ENCODE measurements at places on chromosomes 11 and 22. TPM values are rescaled to one million over a fixed set of nuclear protein-coding genes. Genes with fewer than 3 reads are reported as not detected.

- H3K4me1 ChIP-seq, result no peaks in the 10 kb centered on the region
- no peaks in the 10 kb centered on the region for H3K27me3 ChIP-seq
- no peak for DNase-seq
- peak overlapping the region; percentile 50 for H3K4me3 ChIP-seq
- H3K36me3 ChIP-seq, result no peaks in the 10 kb centered on the region
- peak overlapping the region; percentile 83 for H3K27ac ChIP-seq
Observed at GRCh38 chr22:30434843-30435242, 9.3 kb downstream of the MTFP1 start.

MRGPRE gene
- polyA plus RNA-seq, result not detected

MUC2 gene
- not detected for polyA plus RNA-seq

DNA sequence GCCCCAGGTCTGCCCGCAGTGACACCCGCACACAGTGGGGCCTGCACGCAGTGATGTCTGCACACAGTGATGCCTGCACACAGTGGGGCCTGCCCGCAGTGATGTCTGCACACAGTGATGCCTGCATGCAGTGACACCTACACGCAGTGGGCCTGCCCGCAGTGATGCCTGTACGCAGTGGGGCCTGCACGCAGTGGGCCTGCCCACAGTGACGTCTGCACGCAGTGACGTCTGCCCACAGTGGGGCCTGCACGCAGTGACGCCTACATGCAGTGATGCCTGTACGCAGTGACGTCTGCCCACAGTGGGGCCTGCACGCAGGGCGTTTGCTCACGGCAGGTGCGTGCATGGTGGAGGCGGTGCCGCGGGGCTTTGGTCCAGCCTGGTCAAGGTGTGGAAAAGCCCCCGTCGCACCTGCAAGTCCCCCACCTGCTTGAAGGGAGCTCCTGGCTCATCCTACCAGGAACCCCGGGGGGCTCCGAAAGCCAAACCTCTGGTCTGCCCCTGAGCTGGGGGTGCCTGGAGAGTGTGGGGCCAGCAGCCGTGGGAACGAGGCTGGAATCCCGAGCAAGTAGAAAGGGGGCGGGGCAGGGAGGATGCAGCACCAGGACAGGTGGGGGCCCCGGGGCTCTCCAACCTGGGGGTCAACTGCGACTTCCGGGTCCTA lies 8.9 kb upstream of the SYT8 start:
- no peak for DNase-seq
- H3K4me3 ChIP-seq, result no peak overlapping the region
- no peaks in the 10 kb centered on the region for H3K36me3 ChIP-seq
- H3K4me1 ChIP-seq, result no peaks in the 10 kb centered on the region
- no peaks in the 10 kb centered on the region for H3K27me3 ChIP-seq

- no peaks in the 10 kb centered on the region for H3K4me1 ChIP-seq
- no peak overlapping the region for H3K27ac ChIP-seq
- no peak for DNase-seq
- no peak overlapping the region for H3K4me3 ChIP-seq
Observed at GRCh38 chr11:118027694-118028093, 41.5 kb downstream of the IL10RA start.

RIMBP3B gene
- 0.44 TPM for polyA plus RNA-seq
